Hindlimb muscle (tissue), 1 donor: ENCODE measurements at places on chromosomes 4 and X.
A peak's percentile ranks its signal among the peaks of the same experiment; 100 is the strongest.

- DNase-seq: no peak
These were observed 166.1 kb downstream of the STK32B start for GRCh38 chr4:5217421-5217820.

DNA sequence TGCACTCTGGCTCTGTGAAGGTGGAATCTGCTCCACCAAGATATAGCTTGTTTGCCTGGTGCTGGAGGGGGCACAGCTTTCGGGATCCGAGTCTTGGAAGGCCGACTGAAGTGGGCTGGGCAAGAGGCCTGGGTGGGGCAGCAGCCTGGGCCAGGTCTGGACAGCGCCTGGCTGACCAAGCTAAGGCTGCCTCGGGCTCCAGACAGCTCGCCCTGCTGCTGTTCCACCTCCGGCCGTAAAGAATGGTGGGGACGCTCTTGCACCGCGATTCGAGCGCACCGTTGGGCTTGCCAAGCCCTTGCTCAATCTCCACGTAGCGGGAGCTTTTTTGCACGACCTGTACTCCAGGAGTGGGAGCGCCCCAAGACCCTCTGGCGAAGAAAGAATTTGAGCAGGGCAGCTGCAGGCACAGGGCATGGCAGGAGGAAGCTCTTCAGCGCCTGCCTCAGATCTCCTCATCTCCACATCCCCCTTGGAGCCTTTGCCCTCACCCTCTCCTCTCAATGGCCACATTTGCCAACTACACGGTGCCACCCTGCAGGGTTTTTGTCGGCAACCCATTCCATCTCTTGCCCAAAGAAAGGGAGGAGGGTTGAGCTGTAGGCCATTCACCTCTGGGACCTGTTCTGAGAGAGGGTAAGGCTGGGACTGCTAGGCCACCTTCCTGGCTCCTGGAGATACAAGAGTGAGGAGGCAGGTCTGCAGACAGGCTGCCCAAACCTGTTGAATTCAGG lies 18.9 kb downstream of the CNGA2 start:
- DNase-seq: peak; percentile 72

- no peak for DNase-seq
These were observed 102.0 kb downstream of the HPGD start for GRCh38 chr4:174420316-174420715.

DNA sequence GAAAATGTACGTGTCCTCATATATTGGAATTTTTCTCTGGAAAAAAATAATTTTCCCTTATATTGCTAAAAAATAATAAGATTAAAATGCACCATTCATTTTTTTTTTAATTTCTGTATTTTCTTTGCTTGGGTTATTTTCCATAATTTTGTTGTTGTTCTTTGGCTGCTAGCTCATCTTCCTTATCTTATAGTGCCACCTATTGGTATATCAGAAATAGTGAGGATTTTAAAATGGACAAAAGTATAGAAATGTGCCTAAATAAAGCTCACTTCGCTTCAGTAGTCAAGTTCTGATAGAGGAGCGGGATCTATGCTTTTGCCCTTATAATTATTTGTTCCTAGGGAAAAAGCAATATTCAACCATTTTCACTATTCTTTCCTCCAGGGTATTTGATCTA lies 134.8 kb downstream of the NAP1L3 start:
- no peak for DNase-seq

GRCh38 chr4:174418640-174419212 lies 103.6 kb downstream of the HPGD start:
- no peak for DNase-seq

GRCh38 chr4:82231806-82232205 lies 142.0 kb downstream of the HNRNPD start:
- no peak for DNase-seq

DNA sequence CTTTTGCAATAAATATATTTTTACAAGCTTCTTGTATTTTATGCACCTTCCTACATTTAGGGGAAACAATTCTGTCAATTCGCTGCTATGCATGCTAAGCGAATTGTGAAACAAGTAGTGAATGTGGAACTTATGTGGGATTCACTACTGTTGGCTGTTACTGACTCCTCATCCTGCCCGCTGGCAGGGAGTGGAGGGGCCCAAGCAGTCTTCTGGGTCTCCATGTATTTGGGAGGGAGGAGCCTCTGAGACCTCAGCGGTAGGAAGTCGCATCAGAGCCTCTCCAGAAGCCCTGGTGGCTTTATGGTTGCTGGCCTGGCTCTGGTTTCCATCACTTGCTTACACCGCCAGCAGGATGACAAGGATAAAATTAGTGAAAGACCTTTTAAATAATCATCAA lies 3.7 kb upstream of the SETD7 start:
- no peak for DNase-seq

DNA sequence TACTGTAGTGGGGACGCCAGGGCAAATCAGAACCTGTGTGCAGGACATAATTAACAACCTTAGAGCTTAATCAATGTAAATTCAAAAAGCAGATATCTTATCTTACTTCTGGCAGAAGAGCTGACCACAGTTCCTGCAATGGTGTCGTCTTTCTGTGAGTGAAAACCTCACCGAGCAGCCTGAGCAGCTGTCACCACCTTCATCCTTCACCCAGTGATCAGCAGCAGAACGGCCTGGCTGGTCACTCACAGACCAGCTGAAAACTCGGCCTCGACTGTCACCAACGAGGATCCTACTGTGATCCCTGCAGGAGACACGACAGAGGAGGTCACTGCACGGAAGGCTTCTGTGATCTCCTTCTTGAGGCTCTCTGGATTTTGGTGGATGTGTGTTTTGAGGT lies 94.2 kb downstream of the CDS1 start:
- no peak for DNase-seq

GRCh38 chr4:169070071-169070894 lies 60.2 kb upstream of the CBR4 start:
- DNase-seq: no peak

- DNase-seq: no peak
These were observed 167.9 kb downstream of the SMIM20 start for GRCh38 chr4:26081795-26082498.

- DNase-seq: no peak
These were observed 39.2 kb upstream of the PDE5A start for GRCh38 chr4:119667802-119668201.

DNA sequence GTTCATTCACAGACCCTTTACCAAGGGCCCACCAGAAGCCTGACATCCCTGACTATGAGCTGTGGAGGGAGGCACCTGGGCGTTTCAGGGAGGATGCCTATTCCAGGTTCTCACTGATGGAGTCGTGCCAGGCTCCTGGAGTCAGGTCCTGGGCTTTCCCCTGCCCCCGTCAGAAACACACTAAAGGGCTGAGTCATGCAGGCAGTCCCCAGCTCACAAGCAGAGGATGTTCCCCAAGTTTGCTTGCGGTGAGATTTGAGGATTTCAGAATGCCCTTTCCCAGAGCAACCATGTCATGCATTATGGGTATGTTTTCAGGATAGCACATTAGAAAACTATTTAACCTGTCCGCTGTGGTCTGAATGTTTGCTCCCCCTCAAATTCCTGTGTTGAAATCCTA lies 45.2 kb downstream of the FHDC1 start:
- DNase-seq: no peak

DNA sequence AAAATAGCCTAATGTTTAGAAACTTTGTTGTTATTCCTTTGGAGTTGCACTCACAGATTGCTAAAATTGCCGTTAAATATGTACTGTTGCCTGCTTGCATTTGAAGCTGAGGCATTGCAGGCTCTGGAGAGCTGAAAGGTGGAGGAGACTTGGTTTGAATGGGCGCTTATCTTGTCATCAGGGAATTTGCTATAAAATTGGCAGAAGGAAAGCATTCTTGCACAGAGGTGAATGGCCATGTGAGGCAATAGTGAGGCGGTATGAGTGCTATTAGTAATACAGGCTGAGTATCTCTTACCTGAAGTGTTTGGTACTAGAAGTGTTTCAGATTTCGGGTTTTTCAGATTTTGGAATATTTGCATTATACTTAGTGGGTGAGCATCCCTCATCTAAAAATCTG lies 41.3 kb downstream of the TRAPPC11 start:
- DNase-seq: no peak

- peak; percentile 8 for DNase-seq
These were observed 8.6 kb upstream of the VCX2 start for GRCh38 chrX:8179656-8180055.

GRCh38 chrX:76454456-76454927 lies 27.0 kb downstream of the MAGEE1 start:
- DNase-seq: no peak

DNA sequence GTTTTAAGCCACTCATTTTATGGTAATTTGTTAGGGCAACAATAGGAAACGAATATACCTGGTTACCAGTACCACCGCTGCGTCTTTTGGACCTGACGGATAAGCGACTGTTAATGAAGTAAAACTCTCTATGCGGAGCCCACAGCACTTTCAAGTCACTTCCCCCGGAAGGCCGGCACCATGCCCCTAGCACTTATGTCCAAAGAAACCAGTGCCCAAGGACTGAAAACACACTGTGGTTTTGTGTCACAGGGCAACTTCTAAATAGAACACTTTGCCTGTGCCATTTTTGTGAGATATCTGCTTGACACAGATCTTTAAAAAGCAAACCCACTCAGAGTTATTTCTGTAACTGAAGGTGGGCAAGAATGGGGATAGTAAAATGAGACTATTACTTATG lies 22.7 kb downstream of the SH3KBP1 start:
- no peak for DNase-seq

DNA sequence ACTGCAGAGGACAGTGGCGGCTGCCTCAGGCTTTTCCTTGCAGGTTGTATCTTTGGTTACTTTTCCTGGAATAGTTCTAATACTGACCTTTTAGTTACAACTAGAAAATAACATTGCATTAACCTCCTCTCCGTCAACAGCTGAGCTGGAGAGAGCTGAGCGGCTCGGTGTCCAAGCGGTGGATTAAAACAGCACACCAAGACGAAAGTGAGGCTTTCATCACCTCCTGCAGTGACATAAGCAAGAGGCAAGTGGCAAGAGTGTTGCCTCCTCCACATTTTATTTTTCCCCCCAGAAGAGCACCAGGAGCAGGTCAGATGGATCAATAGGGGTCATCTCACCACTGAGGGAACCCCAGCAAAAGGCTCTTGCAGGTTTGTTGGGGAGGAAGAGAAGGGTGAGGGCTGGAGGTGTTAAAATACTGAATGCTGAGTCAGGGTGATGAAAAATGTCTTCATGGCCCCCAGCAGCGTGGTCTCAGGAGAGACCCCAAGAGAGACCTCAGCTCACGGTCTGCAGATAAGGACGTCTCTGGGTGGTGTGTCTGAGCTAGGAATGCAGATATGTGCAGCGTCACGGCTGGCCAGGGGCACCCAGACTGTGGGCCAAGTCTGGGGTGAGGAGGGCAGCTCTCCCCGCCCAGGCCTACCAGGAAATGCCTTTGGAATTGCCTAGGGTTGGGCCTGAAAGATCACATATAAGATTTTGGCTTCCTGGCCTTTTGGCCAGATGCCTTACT lies 50.3 kb downstream of the CASP3 start:
- no peak for DNase-seq

- DNase-seq: no peak
These were observed 1001.9 kb downstream of the PDHA2 start for GRCh38 chr4:96841801-96842200.

DNA sequence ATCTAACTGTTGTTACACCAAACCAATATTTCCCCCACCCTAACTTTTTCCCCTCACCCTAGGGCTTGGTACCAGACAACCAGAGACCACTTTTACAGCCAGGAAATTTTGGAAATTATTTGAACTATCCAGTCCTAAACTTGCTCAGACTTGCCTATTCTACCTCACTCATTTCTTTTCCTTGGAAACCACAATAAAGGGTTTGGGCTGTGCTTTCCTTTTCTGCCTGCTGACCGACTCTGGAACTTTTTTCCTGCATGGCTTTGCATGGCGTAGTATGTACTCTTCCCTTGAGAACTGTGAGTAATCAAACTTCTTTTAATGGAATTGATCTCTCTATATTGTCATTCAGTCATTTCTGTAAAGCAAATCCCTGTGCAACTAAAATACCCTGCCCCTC lies 516.5 kb upstream of the FTHL17 start:
- no peak for DNase-seq

DNA sequence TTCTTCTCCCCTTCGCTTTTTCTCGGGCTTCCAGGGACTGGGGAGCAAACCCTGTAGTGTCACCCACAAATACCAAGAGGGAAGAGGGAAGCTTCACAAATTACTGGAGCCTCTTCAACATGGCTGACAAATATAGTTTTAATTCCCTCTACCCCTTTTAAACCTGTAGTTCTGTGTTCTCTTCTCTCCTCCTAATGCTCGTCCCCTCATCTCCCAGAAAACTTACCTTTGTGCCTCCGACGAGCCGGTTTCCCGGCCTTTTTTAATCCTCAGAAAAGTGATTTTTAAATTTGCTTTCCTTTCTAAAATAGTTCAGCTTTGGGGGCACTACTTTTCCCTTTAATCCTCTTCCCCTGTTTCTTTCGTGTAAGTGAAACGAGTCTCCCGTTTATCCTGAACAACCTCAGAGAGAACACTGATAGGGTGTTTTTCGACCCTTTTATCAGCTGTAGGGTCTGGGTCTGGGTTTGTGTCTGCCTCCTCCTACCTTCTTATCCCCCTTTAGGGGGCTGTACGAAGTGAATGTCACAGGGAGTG lies 408 bp downstream of the TET2 start:
- DNase-seq: peak; percentile 70

DNA sequence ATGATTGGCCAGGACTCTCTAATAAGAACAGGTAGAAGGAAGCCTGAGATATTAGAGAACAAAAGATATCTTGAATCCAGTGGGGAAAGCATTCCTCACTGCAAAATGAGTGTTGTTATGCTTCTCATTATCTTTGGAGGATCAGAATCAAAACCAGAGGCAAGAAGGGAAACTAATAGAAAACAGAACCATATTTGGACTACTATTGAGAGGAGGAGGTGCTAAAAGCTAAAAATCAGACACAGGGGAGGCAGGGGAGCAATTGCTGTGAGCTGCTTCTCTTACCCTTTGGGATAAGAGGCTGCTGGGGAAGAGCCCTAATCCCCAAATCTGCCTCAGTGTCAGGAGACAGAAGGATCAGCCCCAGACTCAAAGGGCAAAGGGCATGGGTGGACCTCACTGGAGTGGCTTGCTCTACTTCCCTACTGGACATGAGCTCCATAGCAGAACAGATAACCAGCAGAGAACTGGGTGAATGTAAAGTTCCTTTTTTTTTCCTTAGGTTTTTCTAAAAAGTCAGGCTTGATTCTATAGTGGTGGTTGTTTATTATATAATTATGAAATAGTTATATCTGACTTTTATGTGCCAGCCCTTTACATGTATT lies 60.1 kb downstream of the SEPTIN11 start:
- no peak for DNase-seq

DNA sequence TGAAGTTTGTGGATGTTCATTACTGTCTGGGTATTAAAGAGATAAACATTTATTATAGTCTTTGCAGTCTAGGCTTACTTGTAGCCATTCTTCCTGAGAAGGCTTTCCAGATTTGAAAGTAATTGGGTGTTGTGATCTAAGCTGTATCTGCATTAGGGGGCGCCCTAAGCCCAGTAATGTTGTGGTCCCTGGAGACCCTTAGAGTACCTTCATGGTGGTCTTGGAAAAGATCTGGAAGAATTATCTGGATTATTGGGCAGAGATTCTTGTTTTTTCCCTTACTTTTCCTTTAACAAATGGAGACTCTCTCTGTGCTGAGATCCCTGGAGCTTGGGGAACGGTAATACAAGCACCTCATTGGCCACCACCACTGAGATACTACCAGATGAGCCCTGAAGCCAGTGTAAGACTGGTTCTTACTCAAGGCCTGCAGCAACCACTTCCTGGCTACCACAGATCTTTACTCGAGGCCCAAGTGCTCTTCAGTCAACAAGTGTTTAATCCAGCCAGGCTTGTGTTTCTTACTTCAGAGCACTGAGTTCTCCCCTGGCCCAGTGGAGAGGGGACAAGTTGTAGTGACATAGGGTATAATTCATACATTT lies 63.1 kb downstream of the RTL3 start:
- DNase-seq: no peak
